ENCODE measurements at places on chromosomes 5 and 9.

DNA sequence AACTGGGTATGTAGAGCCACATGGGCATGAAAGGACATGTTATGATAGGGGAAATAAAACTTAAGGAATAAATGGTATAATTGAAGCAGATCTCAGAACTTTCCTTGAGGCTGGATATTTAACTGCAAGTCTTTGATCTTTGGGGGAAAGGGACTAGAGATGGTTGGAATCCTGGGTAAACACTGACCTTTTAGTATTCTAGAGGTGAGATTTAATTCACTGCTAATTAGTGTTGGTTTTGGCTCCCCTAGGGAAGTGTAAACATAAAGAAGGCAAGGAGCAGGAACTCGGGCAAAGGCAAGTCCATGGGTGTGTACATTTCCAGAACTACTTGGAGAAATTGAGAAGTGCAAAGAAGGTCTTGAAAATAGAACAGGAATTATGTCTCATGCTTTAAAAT is 16.6 kb downstream of the NIM1K start:
- no peak for DNase-seq

DNA sequence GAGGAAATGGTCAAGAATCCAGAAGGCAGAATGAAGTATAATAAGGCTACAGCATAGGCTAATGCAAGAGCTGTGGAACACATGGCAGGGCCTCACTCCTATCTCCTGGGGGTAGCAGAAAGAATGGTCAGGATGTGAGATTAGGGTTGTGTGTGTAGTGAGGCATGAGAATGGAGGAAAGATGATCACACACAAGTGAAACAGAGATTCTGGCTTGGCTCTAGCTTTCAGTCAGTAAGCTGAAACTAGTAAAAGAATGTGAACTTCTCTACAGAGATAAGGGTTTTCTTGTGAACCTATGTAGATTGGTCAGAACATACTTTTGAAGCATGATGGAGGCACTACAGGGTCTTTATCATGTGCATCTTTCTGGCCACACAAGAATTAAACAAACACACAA is 298.8 kb downstream of the ASTN2 start:
- no peak for DNase-seq

- no peak for DNase-seq
Measured at GRCh38 chr9:117413346-117414219, 1.3 kb downstream of the ASTN2 start.

GRCh38 chr9:133458643-133459312 is 1.0 kb upstream of the CACFD1 start:
- no peak for DNase-seq

GRCh38 chr5:144192661-144193060 is 22.0 kb downstream of the KCTD16 start:
- no peak for DNase-seq

GRCh38 chr5:134626369-134627014 is 6.1 kb downstream of the SAR1B start:
- DNase-seq, result no peak

Measured in left lobe of liver (tissue), 2 donors.